ENCODE measurements at places on chromosomes 1 and 21. TPM values are rescaled to one million over a fixed set of nuclear protein-coding genes. Genes with fewer than 3 reads are reported as not detected.

Gene SIM2
- total RNA-seq: not detected

Gene TNFAIP8L2
- not detected for total RNA-seq

Gene DHRS3
- total RNA-seq: 75.2 TPM

DNA sequence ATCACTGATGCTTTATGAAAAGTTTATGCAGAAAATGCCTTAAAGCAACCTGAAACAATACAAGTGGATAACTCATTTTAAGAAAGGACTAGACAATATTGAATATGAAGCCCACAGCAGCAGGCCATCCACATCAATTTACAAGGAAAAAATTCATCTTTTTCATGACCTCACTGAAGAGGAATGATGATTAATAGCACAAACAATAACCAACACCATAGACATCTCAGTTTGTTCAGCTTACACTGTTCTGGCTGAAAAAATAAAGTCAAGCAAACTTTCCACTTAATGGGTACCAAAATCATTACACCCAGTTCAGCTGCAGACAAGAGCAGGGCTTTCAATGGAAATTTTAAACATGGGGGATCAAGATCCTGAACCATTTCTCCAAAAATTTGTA is 380.6 kb upstream of the NEGR1 start:
- peak; percentile 36 for DNase-seq
- H3K4me1 ChIP-seq: peaks cover 4% of the 10 kb centered on the region
- H3K4me3 ChIP-seq: no peak overlapping the region
- no peak overlapping the region for H3K27ac ChIP-seq
- H3K36me3 ChIP-seq: no peaks in the 10 kb centered on the region

Gene GJC2
- 1.2 TPM for total RNA-seq

Gene HLCS
- 17.2 TPM for total RNA-seq

GRCh38 chr1:168304865-168305264 is 24.2 kb downstream of the TBX19 start:
- no peaks in the 10 kb centered on the region for H3K4me1 ChIP-seq
- no peak for DNase-seq
- H3K36me3 ChIP-seq: no peaks in the 10 kb centered on the region
- no peaks in the 10 kb centered on the region for H3K27me3 ChIP-seq
- no peak overlapping the region for H3K27ac ChIP-seq
- no peak overlapping the region for H3K4me3 ChIP-seq

DNA sequence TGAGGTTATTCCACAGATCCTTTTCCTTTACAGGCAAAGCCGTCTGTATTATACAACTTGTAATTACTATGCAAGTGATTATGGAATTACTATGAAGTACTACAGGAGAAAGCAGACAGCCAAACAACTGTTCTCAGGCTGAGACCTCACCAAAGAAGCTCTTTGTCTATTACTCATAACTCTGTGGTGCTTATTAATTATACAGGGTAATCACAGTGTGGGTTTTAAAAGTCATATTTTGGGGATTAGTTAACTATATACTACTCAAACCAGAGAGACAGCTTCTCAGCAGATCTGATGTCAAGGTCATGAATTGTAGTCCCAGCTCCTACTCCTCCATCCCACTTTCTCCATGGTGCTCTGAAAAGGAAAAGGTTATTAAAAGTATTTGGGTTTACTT is 49.6 kb downstream of the CTTNBP2NL start:
- no peaks in the 10 kb centered on the region for H3K27me3 ChIP-seq
- H3K4me3 ChIP-seq: no peak overlapping the region
- peaks cover 31% of the 10 kb centered on the region for H3K4me1 ChIP-seq
- peaks cover 20% of the 10 kb centered on the region for H3K36me3 ChIP-seq
- H3K27ac ChIP-seq: no peak overlapping the region

- H3K36me3 ChIP-seq: no peaks in the 10 kb centered on the region
- H3K4me1 ChIP-seq: peaks cover 48% of the 10 kb centered on the region
- DNase-seq: peak; percentile 93
- H3K27ac ChIP-seq: peak overlapping the region; percentile 97
- no peaks in the 10 kb centered on the region for H3K27me3 ChIP-seq
- H3K4me3 ChIP-seq: peak overlapping the region; percentile 55
Observed at GRCh38 chr1:185373813-185374529, 56.9 kb upstream of the IVNS1ABP start.

GRCh38 chr1:94973309-94973922 is 46.5 kb upstream of the CNN3 start:
- H3K36me3 ChIP-seq: no peaks in the 10 kb centered on the region
- peaks cover 16% of the 10 kb centered on the region for H3K4me1 ChIP-seq
- no peak overlapping the region for H3K4me3 ChIP-seq
- no peak for DNase-seq
- no peak overlapping the region for H3K27ac ChIP-seq

Gene ETV3L
- not detected for total RNA-seq

Gene GJA4
- total RNA-seq: 22.1 TPM

Gene MRPL39
- 28.1 TPM for total RNA-seq
